ENCODE measurements at places on chromosomes 1 and 21. TPM values are rescaled to one million over a fixed set of nuclear protein-coding genes. Genes with fewer than 3 reads are reported as not detected.

The CRNN gene
- not detected for total RNA-seq

The ENAH gene
- 70.0 TPM for total RNA-seq

The MNDA gene
- total RNA-seq = not detected

The PRR9 gene
- total RNA-seq = not detected

The MSH4 gene
- total RNA-seq = 0.20 TPM

The CD34 gene
- 0.39 TPM for total RNA-seq

The GPR25 gene
- not detected for total RNA-seq

The CACNA1E gene
- not detected for total RNA-seq

The TRIM62 gene
- 1.1 TPM for total RNA-seq

The VAV3 gene
- total RNA-seq = 1.5 TPM

The AKIRIN1 gene
- total RNA-seq = 49.5 TPM

The CFHR5 gene
- total RNA-seq = not detected

The MANEAL gene
- 0.78 TPM for total RNA-seq

The DAB1 gene
- not detected for total RNA-seq

The SELENBP1 gene
- total RNA-seq = 25.0 TPM

The RGS8 gene
- total RNA-seq = not detected

The UMODL1 gene
- not detected for total RNA-seq

The DCST1 gene
- total RNA-seq = not detected

The RCAN1 gene
- 26.2 TPM for total RNA-seq

The CRYBG2 gene
- not detected for total RNA-seq

The SPOCD1 gene
- 39.7 TPM for total RNA-seq

The IFI44L gene
- 15.2 TPM for total RNA-seq

The PERM1 gene
- total RNA-seq = not detected

The PLEKHA6 gene
- 0.20 TPM for total RNA-seq

The RSRP1 gene
- 83.5 TPM for total RNA-seq

The AIM2 gene
- 1.8 TPM for total RNA-seq

The PTBP2 gene
- total RNA-seq = 17.6 TPM

The SYTL1 gene
- not detected for total RNA-seq

The OPRD1 gene
- total RNA-seq = not detected

The C1orf53 gene
- 3.9 TPM for total RNA-seq

The CLDN17 gene
- not detected for total RNA-seq

The ZMPSTE24 gene
- 56.5 TPM for total RNA-seq

The NUAK2 gene
- total RNA-seq = 1.2 TPM

Measured in subcutaneous preadipocyte (primary cell).